HuH-7 (cell line): ENCODE measurements at places on chromosomes 13 and 19.
A peak's percentile ranks its signal among the peaks of the same experiment; 100 is the strongest.

GRCh38 chr13:44313674-44314073 is 60.0 kb upstream of the SERP2 start:
- DNase-seq: no peak

DNA sequence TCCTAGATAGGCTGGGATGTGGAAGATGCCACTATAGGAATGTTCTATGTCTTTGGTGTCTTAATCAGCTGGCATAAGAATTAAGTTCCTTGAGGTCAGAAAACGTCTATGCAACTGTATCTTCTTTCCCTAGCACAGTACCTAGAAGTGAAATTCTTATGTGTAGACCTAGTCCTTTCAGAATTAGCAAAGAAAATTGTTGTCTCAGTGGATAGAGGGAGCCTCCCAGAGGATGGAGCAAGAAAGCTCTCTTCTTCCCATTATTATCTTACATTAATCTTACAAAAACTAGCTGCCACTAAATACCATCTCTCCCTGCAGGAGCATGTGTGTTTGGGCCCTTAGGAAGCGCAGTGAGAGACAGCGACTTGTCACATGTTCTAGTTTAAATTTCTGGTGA is 11.6 kb downstream of the CLDN10 start:
- DNase-seq: no peak

GRCh38 chr13:31996601-31997000 is 35.0 kb upstream of the FRY start:
- no peak for DNase-seq

- no peak for DNase-seq
Measured at GRCh38 chr13:39244561-39245230, 206.4 kb downstream of the NHLRC3 start.

DNA sequence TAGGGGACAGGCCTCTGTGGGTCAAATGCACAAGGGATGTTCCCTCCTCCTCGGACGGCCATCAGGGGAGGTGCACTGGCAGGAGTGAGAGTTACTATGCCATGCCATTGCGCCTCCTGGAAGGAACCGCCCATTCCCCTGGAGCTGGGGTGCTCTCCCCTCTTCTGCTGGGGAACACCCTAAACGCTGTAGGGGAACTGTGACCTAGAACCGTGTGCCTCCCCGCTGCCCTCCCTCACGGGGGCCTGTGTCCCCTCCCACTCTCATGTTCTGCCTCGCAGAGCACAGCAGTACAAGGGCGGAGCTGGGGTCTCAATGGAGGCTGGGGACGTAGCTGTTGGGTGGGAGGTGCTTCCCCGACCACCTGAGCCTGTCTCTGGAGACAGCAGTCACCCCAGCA is 17.2 kb upstream of the CRTC1 start:
- DNase-seq: no peak

- DNase-seq: no peak
Measured at GRCh38 chr19:6588508-6589345, 2.2 kb downstream of the CD70 start.

- peak; percentile 42 for DNase-seq
Measured at GRCh38 chr13:50387051-50387581, 371.9 kb downstream of the KCNRG start.

- no peak for DNase-seq
Measured at GRCh38 chr19:2011169-2011568, 4.3 kb downstream of the BTBD2 start.

GRCh38 chr19:28737021-28737895 is 475.7 kb downstream of the UQCRFS1 start:
- no peak for DNase-seq

- DNase-seq: no peak
Measured at GRCh38 chr13:40794414-40795368, 5.3 kb downstream of the SLC25A15 start.

DNA sequence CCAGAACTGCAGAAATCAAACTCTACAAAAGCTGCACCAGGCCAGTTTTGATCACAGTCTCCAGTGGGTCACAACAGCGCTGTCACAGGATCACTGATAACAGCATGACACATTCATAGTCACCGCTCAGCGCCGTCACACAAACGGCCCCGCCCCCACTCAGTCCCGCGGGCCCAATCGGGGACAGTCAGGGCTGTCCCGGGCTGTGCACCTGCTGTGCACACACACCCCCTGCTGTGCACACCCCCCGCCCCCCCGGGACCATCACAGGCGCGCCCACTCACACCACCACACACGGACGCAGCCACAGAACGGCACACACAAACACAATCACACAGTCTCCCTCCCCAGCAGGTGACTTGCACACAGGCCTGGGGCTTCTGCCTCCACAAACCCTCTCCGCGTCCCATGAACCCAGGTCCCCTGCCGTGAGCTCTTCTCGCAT is 435 bp upstream of the ZNF382 start:
- no peak for DNase-seq

- peak; percentile 77 for DNase-seq
Measured at GRCh38 chr19:16025108-16026101, 50.9 kb upstream of the TPM4 start.

DNA sequence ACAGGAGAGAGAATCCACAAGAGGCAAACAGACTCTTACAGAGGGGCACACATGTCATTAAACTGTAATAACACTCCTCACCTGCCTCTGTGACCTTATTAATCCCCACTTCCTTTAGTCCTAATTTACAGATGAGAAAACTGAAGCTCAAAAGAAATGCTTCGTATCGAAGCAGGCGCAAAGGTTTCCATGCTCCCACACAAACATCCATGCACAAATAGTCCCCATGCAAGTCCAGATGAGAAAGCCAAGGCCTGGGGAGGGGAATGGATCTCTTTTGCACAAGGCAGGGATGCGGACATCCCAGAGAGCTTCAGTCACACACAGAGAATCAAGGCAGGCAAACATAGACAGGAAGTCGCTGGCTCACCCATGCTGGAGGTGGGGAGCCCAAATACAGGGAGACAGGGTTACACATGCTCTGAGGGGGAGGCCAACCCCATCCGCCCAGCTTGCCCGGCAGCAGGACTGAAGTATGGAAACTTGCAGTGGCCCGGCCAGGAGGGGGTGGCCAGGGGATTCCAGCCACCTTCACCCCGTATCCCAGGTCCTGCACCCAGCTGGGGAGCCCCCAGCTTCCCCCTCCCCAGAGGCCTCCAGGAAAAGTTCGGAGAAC is 468 bp downstream of the S1PR5 start:
- no peak for DNase-seq

DNA sequence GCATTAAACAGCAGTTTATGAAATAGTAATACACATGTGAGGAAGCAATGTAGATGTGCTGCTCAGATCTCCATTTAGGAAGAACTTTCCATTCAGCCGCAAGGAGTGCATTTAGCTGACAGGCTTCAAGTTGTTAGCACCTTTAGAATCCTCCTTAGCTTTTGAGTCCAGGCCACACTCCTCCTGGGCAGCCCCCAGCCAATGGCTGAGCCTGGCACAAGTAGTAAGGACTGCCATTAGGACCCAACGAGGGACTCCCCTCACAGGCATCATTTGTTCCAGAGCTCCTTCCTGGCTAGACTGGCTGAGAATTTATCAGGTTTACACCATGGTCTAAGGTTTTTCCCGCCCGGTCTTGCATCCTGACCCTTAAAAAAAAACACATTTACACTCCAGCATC is 201.4 kb downstream of the DIAPH3 start:
- DNase-seq: no peak

DNA sequence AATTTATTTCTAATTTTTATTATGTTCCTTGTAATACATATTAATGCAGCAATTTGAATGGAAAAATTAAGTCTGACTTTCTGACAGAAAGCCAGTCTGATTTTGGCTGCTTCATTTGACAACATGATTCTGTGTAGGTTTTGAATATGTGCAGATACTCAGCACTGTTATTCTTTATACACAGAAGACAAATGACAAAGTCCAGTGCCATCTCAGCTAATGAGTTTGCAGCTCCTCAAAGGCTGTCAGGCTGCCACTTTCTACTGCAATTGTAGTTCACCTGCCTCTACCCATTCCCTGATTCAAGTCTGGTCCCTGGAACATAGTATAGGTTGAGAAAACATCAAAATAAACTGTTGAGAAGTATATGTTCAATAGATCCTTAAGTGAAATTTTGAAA is 2.9 kb upstream of the CHAMP1 start:
- DNase-seq: no peak

DNA sequence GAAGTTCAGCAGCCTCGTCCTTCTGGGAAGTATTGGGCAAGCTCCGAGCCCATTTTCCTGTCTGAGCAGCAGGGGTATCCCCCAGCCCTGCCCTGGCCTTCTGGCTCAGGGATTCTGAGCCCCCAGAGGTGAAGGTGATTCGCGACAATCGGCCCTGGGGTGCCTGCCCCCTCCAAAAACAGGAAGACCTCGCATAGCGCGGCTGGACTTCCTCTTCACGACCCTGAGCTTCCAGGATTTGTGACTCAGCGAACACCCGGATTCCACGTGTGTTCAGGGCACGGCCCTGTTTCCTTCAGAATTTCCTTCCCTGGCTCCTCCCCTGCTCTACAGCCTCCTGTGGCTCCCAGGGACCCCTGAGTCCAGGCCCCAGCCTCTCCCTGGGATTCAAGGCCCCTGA is at the start of gene SEMA6B:
Gene SEMA6B (minus strand): TSS at position 116 of the 400 bp plus-strand sequence. CDS start 1,227 bp downstream, outside the sequence.
- no peak for DNase-seq

GRCh38 chr19:44512326-44513298 is 12.3 kb upstream of the ZNF180 start:
- peak; percentile 64 for DNase-seq

GRCh38 chr13:77001540-77001939 is 9.7 kb downstream of the CLN5 start:
- DNase-seq: no peak

- no peak for DNase-seq
Measured at GRCh38 chr13:100300243-100300642, 211.3 kb downstream of the PCCA start.

DNA sequence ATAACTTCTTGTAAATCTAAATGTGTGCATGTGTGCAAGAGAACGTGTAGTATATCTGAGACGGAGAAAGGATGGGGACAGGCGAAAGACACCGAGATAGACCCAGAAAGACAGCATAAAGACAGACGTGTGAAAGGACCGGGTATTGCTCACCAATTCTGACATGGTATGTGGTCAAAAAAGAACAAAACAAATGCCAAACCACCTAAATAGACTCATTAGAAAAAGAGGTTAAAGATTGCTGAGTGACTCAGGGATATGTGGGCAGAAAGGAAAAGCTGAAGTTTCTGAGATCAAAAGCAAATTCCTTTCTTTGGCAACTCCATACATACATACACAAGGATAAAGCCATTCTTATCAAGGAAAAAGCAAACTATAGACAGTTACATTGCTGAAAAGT is 179.7 kb upstream of the TSC22D1 start:
- DNase-seq: no peak

GRCh38 chr19:11722414-11722813 is 16.3 kb downstream of the ZNF823 start:
- DNase-seq: no peak

GRCh38 chr13:112466132-112467058 is 90.2 kb downstream of the SPACA7 start:
- no peak for DNase-seq

DNA sequence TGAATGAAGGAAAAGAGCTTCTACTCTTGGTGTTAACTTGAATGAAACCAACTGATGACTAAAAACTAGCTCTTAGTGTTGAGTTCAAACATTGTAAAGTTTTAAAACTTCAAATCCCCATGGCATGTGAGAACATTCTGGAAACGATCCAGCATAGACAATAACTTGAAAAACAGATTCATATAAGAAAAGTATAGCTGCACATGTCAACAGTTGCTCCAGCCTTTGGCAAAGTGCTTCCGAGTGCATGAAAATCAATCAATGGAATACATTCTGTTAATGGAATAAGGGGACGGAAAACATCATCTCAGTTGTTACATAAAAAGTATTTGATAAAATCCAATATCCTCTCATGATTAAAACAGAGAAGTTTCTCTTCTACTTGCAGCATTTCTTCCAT is 89.8 kb downstream of the MBNL2 start:
- no peak for DNase-seq

GRCh38 chr13:35953537-35954206 is 177.5 kb downstream of the DCLK1 start:
- DNase-seq: peak; percentile 21

- DNase-seq: no peak
Measured at GRCh38 chr19:53101518-53101917, 1.7 kb downstream of the ZNF160 start.

DNA sequence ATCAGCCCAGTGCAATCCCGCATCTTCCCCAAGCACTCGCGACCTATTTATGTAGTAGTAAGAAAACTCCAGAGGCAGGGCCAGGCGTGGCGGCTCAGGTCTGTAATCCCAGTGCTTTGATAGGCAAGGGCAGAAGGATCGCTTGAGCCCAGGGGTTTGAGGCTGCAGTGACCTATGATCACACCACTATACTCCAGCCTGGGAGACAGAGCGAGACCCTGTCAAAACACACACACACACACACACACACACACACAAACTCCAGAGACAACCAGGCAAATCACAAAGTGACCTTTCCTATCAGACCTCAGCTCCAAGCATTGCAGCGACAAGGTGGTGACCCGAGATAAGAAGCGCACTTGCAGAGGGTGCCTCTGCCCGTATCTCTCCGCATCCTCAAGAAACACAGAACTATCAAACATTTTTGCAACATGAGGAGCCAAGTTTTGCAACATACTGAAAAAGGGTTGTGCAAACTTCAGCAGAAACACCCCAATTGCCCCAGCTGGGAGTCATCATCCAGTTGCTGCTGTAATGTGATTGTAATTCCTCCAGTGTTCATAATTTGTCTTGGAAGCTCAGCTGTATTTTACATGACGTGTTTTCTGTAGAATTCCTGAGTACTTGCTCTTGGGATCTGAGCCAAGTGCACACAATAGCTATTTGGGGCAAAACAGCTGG is 8.7 kb upstream of the KLF2 start:
- no peak for DNase-seq

DNA sequence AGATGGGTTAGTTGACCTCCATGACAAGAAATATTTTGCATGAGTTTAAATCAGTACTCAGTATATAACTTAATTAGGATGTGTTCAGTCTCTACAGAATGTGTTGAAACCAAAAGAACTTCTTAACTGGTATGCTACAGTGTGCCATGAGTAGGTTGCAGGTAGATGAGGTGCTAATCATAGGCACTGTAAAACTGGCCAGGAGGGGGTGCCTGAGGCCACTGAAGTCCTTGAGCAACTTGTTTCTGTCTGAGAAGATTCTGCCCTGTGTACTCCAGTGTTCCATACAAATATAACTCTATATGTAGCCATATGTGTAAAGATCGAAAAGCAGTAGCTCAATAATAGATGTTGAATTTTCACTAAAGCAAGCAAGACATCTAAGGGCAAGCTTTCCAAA is 549.2 kb upstream of the KLF12 start:
- no peak for DNase-seq

DNA sequence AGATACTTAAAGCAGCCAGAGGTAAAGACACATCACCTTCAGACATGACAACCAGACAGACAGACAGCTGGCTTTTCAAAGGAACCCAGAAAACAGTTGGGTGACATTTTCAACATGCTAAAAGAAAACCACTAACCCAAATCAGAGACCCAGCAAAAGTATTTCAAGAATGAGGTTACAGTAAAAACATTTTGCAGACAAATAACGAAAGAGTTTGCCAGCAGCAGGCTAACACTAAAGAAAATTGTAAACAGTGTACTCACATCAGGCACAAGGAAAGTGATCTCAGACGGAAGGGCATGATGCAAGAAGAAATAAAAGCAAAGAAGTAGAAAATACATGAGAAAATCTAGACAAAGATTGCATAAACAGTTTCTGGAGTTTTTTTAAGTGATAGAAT is 46.4 kb downstream of the AP1M1 start:
- no peak for DNase-seq

- DNase-seq: no peak
Measured at GRCh38 chr13:26185720-26186117, 36.4 kb downstream of the RNF6 start.
